Neural progenitor cell (in vitro differentiated cells): ENCODE measurements at places on chromosomes 16 and 17. TPM values are rescaled to one million over a fixed set of nuclear protein-coding genes. Genes with fewer than 3 reads are reported as not detected.

The C16orf46 gene
- total RNA-seq, result 1.7 and 2.5 TPM in 2 replicates

The RNPS1 gene
- total RNA-seq, result 176 and 284 TPM in 2 replicates

The TERB1 gene
- not detected in 2 replicates for total RNA-seq

DNA sequence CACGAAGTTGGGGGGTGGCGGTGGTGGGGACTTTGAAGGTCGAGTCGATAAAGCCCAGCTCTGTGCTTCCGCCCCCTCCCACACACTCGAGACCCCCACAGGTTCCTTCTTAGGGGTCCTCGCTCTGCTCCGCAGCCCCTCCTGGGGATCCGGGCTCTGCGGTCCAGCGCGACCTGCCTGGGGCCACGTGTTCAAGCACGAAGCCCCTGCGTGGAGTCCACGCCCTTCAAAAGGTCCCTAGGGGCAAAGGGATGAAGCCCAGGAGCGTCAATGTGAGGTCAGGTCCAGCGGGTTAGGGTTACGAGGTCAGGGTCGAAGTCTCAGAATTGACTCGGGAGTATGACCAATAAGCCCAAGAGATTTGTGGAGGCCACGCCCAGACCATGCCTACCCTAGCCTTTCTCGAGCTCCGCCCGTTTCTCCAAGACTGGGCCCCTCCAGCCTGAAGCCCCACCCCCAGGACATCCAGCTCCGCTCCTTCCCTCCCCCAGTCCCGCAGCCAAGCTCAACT, 786 bp upstream of the CACNA1G start:
- H3K27me3 ChIP-seq, result peaks cover 81% of the 10 kb centered on the region
- H3K36me3 ChIP-seq, result no peaks in the 10 kb centered on the region
- H3K4me3 ChIP-seq, result peak overlapping the region; percentile 86

DNA sequence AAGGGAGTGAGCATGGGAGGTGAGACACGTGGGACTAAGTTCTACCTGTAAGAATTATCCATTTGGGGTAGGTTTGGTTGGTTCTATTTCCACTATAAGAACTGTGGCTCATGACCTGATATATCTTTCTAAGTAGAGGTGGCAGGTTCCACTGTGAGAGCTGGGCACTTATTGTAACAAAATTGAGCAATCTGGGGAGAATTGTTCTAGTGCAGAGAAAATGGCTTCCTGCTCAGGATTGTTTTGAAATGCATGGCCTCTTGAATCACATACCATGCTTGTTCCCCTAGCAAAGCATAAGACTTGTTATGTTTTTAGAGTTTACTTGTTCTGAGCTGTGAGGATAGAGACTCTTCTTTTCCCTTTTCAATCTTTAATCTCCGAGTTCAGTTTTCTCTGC, 125.9 kb downstream of the MAP2K6 start:
- H3K27me3 ChIP-seq, result no peaks in the 10 kb centered on the region
- H3K36me3 ChIP-seq, result peaks cover 11% of the 10 kb centered on the region
- no peaks in the 10 kb centered on the region for H3K4me1 ChIP-seq

DNA sequence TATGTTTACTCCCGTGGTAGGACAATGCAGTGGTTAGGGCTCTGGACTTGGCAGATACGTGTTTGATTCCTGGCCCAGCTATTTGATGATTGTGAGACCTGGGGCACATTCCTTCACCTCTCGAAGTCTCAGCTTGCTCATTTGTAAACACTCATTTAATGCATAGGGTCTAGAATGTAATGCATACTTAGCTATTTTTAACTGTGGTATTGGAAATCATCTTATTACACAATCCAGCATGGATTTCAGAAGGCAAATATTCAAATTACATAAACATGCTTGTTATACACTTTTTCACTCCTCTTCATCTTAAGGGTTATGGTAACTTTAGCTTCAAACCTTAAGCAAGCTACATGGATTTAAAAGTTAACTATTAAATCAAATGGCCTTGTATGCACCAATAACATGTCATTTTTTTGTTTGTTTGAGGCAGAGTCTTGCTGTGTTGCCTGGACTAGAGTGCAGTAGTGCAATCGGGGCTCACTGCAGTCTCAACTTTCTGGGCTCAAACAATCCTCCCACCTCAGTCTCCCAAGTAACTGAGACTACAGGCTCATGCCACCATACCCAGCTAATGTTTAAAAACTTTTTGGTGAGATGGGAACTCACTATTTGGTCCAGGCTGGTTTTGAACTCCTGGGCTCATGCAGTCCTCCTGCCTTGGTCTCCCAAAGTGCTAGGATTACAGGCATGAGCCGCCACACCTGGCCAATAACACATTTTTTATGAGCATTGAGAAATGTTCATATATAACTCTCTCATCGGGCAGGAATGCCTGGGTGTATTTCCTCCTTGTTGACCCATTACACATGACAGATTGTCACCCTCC, 52.5 kb downstream of the VAT1L start:
- H3K36me3 ChIP-seq, result no peaks in the 10 kb centered on the region
- H3K27me3 ChIP-seq, result no peaks in the 10 kb centered on the region
- DNase-seq, result no peak
- no peak overlapping the region for H3K27ac ChIP-seq
- peaks cover 31% of the 10 kb centered on the region for H3K4me1 ChIP-seq

DNA sequence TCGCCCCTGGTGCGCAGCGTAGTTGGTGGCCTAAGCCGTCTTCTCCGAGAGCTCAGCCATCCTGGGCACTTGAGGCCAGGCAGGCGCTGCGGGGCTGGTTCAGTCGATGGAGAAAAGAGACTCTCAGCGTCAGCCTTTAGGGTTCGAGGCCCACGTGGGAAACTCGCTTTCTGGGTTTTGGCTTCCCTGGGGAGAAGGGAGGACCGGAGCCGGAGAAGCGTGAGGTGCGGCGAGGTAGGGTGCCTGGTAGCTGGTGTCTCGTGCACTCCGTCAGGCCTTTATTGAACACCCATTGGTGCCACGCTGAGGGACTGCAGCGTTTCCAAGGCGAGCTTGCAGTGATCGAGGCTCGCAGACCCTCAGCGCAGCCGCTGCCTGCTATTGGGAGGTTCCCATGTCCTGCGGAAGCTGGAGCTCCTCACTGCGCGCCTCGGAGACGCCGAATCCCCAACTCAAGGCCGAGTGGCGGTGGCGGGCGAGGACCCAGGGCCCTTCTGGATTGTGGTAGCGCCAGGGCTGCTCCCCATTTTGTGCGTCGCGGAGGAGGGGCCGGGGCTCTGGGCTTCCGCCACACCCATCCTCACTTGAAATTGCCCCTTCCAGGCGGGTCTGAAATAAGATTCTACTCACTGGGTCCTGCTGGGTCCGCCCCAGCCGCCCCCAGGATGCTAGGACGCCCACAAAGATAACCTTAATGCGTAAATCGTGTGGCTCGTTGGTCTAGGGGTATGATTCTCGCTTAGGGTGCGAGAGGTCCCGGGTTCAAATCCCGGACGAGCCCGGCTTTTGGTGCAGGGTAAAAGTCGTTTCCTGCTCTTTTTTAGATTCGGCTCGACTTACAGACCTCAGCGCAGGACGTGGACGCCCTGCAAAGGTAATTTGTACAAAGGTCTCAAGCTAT, 1.2 kb downstream of the OR1F1 start:
- H3K27me3 ChIP-seq, result peaks cover 95% of the 10 kb centered on the region
- H3K4me3 ChIP-seq, result peak overlapping the region; percentile 75
- DNase-seq, result peak; percentile 75

DNA sequence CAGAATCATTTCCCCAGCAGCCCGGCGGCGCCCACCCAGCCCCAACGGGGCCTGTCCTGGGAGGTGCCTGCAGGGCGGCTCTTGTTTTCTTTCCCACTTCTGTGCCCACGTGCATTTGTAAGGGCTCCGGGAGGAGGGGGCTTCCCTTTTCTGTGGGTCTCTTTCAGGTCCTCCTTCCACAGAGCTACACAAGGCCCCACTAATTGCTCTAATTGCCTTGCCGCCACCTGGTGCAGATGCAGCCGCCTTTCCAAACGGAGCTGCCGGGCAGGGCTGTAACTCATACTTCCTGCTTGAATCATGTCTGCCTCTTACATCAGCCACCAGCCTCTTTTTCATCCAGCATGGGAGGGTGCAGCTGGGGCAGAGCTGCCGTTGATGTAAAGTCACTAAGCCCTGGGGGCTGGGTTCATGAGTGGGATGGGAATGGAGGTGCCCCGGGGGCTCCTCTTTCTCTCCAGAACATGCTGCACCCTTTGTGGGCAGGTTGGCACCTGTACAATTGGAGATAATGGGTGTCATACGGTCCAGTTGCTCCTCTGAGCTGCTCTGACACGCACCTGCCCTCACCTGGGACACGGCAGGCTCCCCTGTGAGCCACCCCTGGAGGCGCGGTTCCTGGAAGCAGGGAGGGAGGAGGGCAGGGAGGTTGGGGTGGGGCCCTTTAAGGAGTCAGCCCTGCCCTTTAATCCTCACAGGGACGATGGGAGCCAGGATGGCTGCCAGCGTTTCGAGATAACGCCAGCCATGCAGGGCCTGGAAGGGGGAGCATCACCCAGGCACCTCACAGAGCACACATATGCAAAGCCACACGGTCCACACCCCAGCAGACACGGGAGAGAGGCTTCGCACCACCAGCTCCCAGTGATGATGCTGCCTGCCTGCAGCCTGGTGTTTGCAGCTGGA, 41.1 kb upstream of the KLHDC4 start:
- DNase-seq, result no peak
- no peaks in the 10 kb centered on the region for H3K36me3 ChIP-seq
- no peak overlapping the region for H3K4me3 ChIP-seq
- H3K4me1 ChIP-seq, result peaks cover 10% of the 10 kb centered on the region
- no peak overlapping the region for H3K27ac ChIP-seq

DNA sequence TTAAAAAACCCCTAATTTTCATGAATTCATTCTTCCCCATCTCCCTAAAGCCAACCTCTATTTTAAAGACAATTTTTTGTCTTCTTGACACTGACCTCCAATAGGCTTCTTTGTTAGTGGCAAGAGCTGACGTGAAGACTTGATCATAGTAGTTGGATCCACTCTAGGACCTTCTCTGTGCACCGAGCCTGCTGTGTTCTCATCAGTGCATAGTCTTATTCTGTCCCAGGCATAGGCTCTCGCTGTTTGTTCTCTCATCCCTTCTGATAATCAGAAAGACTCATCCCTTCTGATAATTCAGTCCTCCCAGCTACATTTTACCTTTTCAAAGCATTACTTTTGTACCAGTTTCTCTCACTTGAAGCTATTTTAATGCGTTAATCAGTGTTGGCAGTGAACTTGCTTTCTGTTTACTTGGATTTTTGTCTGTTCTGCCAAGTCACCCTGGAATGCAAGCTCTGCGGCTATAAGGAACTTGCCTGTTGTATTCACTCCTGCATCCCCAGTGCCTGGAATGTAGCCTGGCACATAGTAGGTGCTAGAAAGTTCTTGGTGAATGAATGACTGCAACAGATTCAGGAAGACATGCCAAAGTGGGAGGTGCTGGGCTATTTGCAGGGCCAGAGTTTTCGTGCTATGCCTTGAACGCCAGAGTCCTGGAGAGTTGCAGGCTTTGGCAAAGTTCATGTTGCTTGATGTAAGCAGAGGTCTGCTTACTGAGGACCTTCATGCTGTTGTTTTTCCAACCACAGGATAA, 147.6 kb upstream of the MPHOSPH6 start:
- no peaks in the 10 kb centered on the region for H3K27me3 ChIP-seq
- DNase-seq, result no peak
- H3K4me1 ChIP-seq, result no peaks in the 10 kb centered on the region
- H3K27ac ChIP-seq, result no peak overlapping the region
- no peak overlapping the region for H3K4me3 ChIP-seq

DNA sequence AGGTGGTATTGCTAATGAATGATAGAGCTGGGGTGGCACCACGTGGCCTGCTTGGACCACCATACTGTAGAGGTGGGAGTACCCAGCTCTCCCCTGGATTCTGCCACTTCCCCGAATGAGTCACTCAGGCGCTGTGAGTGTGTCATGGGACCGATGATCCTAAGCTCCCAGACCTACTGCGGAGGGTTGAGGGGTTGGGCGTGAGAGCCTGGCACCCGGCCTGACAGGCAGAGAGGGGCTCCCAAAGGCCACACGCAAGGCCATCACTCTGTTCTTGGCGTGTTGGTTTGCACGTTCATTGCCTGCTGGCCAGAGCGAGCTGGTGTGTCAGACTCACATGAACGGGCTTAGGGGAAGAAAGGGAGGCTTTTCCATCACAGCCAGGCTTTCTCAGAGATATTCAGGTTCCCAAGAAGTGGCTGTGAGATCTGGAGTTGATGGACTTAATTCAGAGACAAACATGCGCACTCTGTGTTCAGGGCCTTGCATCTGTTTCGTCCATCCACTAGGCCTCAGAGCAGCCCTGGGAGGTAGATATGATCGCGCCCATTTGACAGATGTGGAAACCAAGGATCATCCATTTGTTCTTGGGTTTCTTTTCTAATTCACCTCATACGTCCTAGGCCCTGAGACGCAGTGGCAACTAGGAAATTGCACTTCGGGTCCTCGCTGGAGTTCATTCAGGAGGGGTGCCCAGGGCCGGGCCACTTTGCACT, 41.4 kb downstream of the CMIP start:
- DNase-seq, result no peak
- peaks cover 5% of the 10 kb centered on the region for H3K4me1 ChIP-seq

- H3K27me3 ChIP-seq, result peaks cover 5% of the 10 kb centered on the region
- no peak overlapping the region for H3K27ac ChIP-seq
- DNase-seq, result no peak
- H3K4me3 ChIP-seq, result no peak overlapping the region
Measured at GRCh38 chr17:58402047-58402446, 15.3 kb downstream of the RNF43 start.

DNA sequence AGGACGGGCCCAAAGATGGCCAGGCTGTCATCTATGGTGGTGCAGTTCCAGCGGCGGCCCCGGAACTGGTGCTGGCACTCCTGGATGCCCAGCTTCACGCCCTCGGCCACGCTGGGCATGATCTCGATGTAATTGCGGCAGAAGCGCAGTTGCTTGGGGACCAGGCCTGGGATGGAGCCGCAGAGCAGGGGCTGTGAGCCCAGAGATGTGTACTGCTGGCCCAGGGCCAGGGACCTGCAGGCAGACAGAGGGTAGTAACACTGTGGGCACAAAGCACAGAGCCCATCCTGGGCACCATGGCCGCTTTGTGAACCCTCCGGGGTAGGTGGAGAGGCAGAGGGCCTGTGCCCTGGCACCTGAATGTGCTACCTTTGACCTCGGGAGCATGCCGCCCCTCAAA, 44.8 kb downstream of the WNT3 start:
- no peak overlapping the region for H3K27ac ChIP-seq
- no peak overlapping the region for H3K4me3 ChIP-seq
- no peaks in the 10 kb centered on the region for H3K36me3 ChIP-seq
- DNase-seq, result no peak

DNA sequence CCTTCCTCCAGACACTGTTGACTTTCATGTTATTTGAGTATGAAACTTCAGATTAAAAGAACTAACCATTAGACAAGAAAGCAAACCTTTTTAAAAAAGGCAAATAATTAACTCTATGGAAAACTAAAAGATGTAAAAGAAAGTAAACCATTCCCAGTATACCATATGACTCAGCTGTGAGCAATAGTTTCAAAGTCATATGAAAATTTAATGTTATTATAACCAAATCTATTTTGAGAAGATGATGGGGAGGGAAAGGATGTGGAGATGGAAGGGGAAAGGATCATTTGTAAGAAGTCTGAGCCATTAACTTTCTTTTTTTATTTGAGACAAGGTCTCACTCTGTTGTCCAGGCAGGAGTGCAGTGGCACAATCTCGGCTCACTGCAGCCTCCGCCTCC, 131.8 kb downstream of the IRX5 start:
- no peak overlapping the region for H3K27ac ChIP-seq
- DNase-seq, result no peak
- no peaks in the 10 kb centered on the region for H3K4me1 ChIP-seq
- H3K27me3 ChIP-seq, result peaks cover 37% of the 10 kb centered on the region
